ENCODE measurements at places on chromosomes 2 and 18.

- no peak for DNase-seq
Measured at GRCh38 chr2:119254601-119255080, 31.0 kb downstream of the STEAP3 start.

GRCh38 chr2:164134336-164134735 lies 398.5 kb upstream of the FIGN start:
- no peak for DNase-seq

DNA sequence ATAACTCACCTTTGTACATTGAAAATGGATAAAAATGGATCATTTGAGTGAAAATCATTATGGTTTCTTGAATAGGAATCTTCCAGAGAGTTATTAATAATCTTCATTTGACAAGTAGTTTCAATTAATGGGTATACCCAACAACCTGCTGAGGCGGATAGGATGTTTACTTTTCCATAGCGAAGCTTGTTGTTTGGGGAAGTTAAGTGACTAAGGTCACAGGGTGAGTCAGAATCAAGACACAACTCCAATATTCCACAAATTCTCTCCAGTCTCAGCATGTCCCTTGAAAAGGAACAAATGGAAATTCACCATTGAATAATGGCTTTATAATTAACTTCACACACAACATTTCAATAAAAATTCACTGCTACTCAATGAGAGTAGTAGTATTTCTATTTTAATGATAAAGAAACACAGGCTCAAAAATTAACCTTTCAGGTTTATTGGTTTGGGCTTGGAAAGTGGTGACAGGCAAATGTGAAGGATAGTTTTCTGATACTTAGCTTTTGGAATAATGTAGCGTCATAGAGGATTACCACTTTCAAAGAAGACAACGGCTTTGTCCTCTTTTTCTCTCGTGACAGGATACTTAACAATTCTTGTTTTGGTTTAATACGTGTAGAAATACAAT lies 211.3 kb downstream of the GPD2 start:
- no peak for DNase-seq

DNA sequence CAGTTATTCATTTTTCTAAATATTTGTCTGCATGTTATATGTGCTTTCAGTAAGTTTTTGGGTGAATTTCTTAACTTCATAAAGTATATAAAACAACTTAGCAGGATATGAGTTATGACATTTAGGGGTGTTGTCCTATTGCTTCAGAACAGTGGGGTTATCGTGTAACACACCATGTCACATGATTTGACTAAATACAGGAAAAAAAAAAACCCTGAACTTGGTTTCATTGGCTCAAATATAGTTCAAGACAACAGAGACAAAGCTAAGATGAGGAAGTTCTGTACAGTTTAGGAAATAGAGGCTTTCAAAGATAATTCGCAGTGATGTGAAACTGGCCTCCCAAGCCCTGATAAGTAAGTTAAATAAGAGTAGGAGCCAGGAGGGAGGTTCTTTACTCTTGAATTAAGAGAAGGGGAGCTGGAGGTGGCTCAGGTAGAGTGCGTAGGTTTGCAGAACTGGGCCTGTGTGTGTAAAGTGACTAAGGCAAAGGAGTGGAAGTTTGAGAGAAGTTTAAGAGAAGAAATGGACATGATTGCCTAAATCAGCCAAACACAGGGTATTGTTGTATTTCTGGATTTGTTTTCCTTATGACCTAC lies 53.9 kb downstream of the LIMS1 start:
- no peak for DNase-seq

- DNase-seq: no peak
Measured at GRCh38 chr2:21727101-21727500, 603.3 kb downstream of the TDRD15 start.

DNA sequence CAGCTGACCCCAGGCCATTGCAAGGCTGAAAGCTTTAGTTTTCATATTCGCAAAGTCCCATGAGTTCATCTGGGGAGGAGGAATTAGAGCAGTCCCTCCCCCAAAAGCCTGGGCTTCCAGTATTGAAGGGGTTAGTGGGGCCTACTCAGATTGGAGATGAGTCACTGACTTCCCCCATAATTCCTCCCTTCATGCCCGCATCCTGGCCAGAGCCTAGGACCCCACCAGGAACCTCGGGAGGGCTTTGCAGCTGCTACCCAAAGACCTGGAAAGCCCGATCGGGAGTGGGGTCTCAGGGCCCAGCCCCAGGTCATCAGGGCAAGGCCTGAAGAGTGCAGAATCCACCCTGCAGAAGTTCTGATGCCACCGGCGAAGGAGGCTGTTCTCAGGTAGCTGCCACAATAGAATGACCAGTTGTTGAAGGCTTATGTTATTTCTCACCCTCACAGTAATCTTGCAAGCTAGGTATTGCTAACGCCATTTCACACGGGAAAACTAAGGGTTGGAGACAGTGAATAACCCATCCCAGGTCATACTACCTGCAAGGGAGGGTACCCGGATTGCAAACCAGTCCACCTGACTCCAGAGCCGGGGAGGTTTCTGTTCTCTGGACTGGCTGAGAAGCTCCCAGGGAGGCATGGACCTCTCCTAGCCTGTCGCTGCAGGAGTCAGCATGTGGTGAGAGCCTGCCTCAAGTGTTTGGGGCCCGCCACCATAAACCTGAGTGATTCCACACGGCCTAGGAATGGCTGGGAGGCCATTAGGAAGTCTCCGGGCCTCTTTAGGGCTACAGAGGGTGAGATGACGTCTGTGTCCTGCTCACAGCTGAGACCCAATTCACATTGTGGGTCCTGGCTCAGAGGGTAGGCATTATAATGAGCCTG lies 5.8 kb upstream of the ARID5A start:
- DNase-seq: no peak

GRCh38 chr2:227774011-227774624 lies 28.4 kb downstream of the SCYGR8 start:
- DNase-seq: no peak

DNA sequence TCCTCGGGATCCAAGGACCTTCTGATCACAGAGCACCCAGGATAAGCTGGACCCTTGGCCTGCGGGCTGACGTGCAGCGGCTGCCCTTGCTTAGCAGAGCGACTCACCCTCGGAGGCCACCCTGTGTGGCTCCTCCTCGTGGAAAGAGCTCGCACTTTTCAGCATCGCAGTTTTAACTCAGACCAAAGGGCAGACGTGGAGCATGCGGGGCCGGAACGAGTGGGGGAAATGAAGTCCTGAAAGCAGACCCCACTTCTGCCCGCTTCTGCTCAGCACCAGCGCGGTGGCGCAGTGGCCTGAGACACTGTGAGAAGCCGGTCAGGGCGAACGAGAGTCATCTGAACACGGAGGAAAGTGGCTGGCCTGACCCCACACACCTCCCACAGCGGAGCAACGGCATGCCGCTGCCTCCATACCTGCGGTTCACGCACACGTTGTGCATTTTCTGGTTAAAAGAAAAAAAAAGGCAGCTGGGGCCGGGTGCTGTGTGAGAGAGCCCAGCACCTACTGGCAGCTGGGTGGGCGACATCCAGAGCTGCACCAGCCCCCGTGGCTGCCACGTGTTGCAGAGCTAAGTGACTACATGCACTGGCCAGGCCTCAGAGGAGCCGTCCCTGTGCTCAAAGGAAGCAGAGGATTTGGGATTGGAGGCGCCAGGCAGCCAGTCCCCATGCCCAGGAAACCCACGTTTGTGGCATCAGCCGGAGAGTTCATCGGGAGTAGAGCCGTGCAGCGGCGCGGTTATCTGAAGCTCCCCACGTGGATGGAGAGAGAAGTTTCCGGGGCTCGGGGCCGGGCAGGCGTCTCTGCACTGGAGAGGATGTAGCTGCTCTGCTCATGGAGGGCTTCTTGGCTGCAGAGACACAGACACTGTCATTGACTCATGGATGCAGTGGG lies 89.7 kb downstream of the USP40 start:
- no peak for DNase-seq

GRCh38 chr2:19419211-19419880 lies 60.9 kb upstream of the OSR1 start:
- no peak for DNase-seq

- no peak for DNase-seq
Measured at GRCh38 chr2:27729198-27729597, 42.3 kb upstream of the MRPL33 start.

- no peak for DNase-seq
Measured at GRCh38 chr2:35168351-35168750, 1187.2 kb upstream of the CRIM1 start.

- no peak for DNase-seq
Measured at GRCh38 chr2:170204298-170204951, 26.5 kb downstream of the MYO3B start.

DNA sequence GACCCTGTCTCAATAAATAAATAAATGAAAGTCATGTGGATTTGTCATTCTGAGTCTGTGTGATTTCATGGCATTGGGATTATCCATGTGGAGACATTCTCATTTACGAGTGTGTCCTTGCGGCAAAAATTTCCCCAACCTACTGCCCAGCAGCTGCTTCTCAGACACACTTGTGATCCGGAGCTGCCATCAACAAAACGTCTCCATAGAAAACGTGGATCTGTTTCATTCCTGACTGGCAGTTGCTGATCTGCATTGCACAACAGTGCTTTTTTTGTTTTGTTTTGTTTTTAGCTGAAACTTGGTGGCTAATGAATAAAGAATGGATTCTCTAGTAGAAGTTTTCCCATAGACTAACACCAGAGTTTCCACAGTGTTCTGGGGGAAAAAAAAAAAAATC lies 74.7 kb downstream of the TGIF1 start:
- no peak for DNase-seq

DNA sequence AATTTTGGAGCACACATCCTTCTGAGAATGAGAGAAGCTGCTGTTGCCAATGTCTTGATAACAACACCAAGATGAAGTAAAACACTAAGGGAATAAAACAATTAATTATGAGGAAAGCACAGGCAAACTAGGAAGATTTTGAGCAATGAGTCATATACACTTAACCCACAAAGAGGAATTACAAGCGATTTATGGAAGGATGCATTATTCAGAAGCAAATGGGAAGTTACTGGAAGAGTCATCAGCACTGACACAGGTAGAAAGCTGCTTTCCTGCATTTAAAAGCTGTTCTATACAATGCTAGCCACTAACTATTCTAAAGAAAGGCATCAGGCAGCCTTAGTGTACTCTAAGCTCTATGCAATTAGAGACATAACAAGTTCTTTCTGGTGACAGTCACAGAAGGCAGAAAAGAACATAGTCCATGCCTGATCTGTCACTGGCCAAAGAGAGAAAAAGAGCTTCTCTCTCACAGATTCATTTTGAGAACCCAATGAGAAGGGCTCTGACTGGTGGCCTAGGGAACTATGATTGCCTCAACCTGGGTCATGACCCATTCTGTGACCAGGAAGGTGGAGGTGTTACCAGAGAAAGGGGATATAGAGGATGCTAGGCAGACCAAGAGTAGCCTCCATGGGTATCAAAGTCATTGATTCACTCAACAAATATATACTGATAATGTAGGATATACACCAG lies 45.4 kb downstream of the M1AP start:
- DNase-seq: no peak

- DNase-seq: no peak
Measured at GRCh38 chr2:22274661-22275060, 1110.3 kb upstream of the KLHL29 start.

DNA sequence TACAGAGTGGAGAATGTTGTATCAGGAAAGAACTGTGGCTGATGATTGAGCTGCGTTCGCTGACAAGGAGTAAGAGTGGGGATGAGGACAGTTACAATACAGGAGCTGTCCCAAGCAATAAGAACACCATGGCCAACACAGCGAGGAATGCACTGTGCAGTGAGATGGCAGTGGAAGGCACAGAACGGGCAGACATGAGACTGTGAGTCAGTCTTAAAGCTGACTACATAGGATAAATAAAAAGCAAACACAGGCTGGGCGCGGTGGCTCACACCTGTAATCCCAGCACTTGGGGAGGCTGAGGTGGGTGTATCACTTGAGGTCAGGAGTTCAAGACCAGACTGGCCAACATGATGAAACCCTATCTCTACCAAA lies 89.8 kb downstream of the CABYR start:
- no peak for DNase-seq

DNA sequence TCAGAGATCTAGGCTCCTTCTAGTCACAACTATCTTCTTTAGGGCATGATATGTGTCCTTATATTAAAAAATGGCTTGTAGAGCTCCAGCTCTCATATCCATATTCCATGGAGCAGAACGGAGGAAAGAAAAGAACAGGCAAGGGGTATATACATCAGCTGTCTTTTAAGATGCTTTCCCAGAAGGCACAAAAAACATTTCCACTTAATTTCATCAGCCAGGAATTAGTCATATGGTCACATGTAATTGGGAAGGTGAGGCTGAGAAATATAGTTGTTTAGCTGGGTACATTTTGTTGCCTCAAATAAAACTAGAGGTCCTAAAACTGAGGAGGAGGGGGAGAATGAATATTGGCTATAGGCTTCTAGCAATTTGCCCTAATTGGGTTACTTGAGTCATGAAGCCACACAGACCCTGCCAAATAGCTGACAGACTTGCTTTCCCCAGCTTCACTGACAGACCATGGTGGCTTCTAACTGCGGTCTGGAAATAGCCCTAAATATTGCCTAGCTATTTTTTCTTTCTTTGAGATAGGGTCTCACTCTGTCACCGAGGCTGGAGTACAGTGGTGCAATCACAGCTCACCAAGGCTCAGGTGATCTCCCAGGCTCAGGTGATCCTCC lies 20.0 kb downstream of the MAIP1 start:
- no peak for DNase-seq

- DNase-seq: no peak
Measured at GRCh38 chr2:225841314-225841713, 441.8 kb downstream of the NYAP2 start.

GRCh38 chr2:135130751-135131150 lies 78.7 kb downstream of the RAB3GAP1 start:
- no peak for DNase-seq

- DNase-seq: no peak
Measured at GRCh38 chr18:79411614-79412526, 16.1 kb downstream of the NFATC1 start.

DNA sequence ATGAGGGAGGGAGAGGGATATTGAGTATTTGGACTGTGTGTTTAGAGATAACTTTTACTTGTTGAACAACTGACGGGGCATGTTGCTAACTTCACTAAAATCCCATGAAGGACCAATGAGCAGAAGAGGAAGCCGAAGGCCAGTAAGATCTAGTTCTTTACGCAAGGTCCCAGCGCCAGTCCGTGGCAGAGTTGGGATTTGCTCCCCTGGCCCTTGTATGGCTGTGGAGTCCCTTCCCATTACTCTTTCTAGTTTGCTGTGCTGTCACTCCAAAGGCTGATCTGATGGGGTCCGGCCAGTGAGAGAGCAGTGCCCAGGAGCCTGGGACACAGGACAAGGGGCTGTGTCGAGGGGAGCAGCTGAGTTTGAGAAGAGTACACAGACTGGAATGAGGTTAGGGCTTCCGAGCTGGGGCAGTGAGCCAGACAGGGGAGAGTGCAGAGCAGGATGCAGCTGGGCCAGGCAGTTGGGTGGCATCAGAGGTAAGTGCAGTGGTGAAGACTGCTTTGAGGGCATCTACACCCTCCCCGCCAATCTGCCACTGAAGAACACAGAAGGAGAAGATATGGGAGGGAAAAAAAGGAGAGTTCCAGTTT lies 692.9 kb upstream of the HS6ST1 start:
- DNase-seq: no peak

- no peak for DNase-seq
Measured at GRCh38 chr2:31237348-31238017, 3.5 kb downstream of the EHD3 start.

GRCh38 chr2:46177461-46178089 lies 119.6 kb upstream of the EPAS1 start:
- DNase-seq: no peak

GRCh38 chr2:119169717-119170116 lies 11.2 kb upstream of the C1QL2 start:
- no peak for DNase-seq

- DNase-seq: no peak
Measured at GRCh38 chr18:64171576-64171975, 22.7 kb upstream of the LINC00305 start.
